ENCODE measurements at places on chromosomes 13 and 19. TPM values are rescaled to one million over a fixed set of nuclear protein-coding genes. Genes with fewer than 3 reads are reported as not detected.

Gene AP1M2
- total RNA-seq: not detected

Gene TGFBR3L
- total RNA-seq: 5.6 TPM

Gene GRIK5
- total RNA-seq: 3.2 TPM

Gene ADGRE2
- total RNA-seq: 0.13 TPM

Gene SEMA6B
- 0.20 TPM for total RNA-seq

Gene SGCG
- 0.52 TPM for total RNA-seq

Gene ZNF382
- total RNA-seq: 9.6 TPM

Gene XAB2
- total RNA-seq: 36.1 TPM

Gene GET3
- total RNA-seq: 61.8 TPM

Gene ZNF850
- total RNA-seq: 2.0 TPM

Gene APLP1
- total RNA-seq: 28.9 TPM

Gene KIRREL2
- not detected for total RNA-seq

Gene ZNF154
- 8.1 TPM for total RNA-seq

Gene NTN5
- 0.46 TPM for total RNA-seq

Gene DAND5
- total RNA-seq: 0.13 TPM

Gene ATXN8OS
- not detected for total RNA-seq

Gene TMEM59L
- total RNA-seq: 4.1 TPM

Gene CLEC17A
- total RNA-seq: 0.13 TPM

Gene GATAD2A
- total RNA-seq: 55.7 TPM

Gene LILRB1
- not detected for total RNA-seq

Gene OR7A5
- total RNA-seq: not detected

Gene ZNF429
- 5.7 TPM for total RNA-seq

Gene ZNF560
- 0.33 TPM for total RNA-seq

Gene CCNA1
- total RNA-seq: 0.39 TPM

Gene ZNF112
- 8.9 TPM for total RNA-seq

Gene PGLYRP2
- total RNA-seq: not detected

Gene DOCK9
- 29.6 TPM for total RNA-seq

Gene NANOS3
- total RNA-seq: not detected

Gene RPS16
- total RNA-seq: 93.2 TPM

Gene ONECUT3
- total RNA-seq: not detected

Gene CCDC9
- total RNA-seq: 9.3 TPM

Gene CGB7
- under 0.01 TPM for total RNA-seq

Gene CASP14
- not detected for total RNA-seq

Gene ZNF562
- 18.0 TPM for total RNA-seq

Gene ZNF497
- 0.91 TPM for total RNA-seq

Gene COMP
- total RNA-seq: 0.53 TPM

Gene SLC25A41
- total RNA-seq: 0.07 TPM

Gene PCDH20
- 0.20 TPM for total RNA-seq

Gene ZNF285
- 3.8 TPM for total RNA-seq

Gene SLITRK5
- total RNA-seq: under 0.01 TPM

Gene CUL4A
- 140 TPM for total RNA-seq

Gene HSPB6
- 161 TPM for total RNA-seq

Gene THAP8
- 5.5 TPM for total RNA-seq

Gene ZNF793
- 2.9 TPM for total RNA-seq

Gene EHD2
- 370 TPM for total RNA-seq

Gene ZNF829
- 3.4 TPM for total RNA-seq

Gene PRSS57
- total RNA-seq: not detected

Gene OR7D2
- not detected for total RNA-seq

Gene FLT1
- 3.8 TPM for total RNA-seq

Gene HDGFL2
- 34.7 TPM for total RNA-seq

Gene FOSB
- total RNA-seq: 5.7 TPM

Gene GPC6
- 54.6 TPM for total RNA-seq

Gene SELENOV
- not detected for total RNA-seq

Gene C1QTNF9B
- not detected for total RNA-seq

Gene SLC10A2
- total RNA-seq: not detected

Gene TBXA2R
- total RNA-seq: 3.0 TPM

Data from smooth muscle cell of the pulmonary artery (primary cell).